ENCODE measurements at places on chromosomes 16 and 17. TPM values are rescaled to one million over a fixed set of nuclear protein-coding genes. Genes with fewer than 3 reads are reported as not detected.

DNA sequence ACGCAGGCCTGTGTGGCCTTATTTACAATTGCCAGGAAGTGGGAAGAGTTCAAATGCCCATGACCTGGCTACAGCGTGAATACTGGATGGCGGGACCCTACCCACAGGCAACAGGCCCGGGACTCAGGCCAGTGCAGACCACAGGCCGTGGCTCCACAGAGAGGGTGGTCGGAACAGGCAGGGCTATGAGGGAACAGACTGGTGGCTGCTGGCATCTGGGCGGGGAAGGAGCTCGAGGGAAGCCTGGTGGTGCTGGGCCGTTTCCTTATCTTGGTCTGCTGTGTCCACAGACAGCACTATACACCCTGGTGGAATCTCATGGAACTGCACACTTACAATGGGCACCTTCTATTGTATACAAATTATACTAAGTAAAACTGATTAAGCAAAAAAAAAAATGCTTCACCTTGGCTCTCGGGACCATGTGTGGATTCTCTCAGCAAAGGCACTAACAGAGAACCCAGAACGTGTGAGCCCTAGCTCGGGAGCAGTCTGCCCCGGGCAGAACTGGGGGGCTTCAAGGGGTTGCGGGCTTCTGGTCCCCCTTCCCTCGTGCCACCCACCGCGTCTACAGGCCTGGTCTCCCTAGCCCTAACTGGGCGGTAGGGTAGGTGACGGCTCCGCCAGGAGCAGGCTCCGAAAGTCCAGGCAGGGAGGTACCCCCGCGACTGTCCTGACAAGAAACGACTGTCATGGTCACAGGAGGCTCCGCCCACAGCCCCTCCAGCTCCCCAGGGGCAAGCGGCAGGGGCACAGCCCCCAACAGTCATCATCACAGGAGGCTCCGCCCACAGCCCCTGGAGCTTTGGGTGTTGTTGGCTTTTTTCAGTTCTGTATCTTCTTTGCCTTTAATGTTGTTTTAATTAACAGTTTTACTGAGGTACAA lies 21.8 kb downstream of the CEP131 start:
- DNase-seq = peak; percentile 87

DNA sequence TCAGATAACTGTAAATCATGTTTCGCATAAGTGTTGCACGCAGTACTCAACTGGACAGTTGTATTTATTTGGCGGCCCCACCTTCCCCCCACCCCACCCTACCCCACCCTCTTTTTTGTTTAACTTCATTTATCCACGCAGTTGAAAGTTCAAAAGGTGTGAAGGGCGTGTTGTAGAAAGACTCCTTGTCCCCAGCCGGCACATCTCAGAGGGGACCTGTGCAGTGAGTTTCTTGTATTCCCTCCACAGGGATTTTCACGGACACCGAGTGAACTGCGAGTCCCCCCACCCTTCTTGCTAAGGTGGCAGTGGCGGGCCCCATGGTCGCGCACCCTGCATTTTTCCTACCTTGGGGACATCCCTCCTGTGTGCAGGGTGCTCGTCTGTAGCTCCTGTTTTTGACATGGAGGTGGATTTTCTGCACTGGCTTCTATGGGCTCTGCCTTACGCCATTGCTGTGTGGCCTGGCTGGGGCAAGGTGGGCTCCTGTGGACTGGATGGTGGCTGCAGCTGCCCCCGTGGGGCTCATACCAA lies 36.2 kb downstream of the ADCY7 start:
- no peak for DNase-seq

DNA sequence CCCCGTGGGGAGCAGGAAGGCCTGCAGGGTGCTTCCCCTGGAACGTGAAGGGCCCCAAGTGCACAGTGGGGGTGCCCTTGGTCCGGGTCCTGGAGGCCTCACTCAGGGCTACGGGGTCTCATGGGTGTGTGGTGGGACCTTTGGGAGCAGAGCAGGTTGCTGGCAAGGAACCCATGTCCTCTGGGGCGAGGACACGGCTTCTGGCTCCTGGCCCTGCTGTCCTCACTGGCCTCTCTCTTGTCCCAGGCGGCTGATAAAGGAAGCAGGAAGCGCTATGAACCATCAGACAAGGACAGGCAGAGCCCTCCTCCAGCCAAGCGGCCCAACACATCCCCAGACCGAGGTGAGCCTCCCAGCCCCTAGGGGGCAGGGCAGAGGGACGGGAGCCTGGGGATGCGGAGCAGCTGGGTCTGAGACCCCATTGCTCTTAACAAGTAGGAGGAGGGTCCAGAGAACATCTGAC lies 9.8 kb upstream of the IL17C start:
- DNase-seq = no peak

GRCh38 chr17:42122371-42123303 lies at the start of gene HSPB9:
Gene HSPB9 (plus strand): TSS chr17:42122804. CDS start chr17:42122851, 47 bp downstream.
- DNase-seq = peak; percentile 77

GRCh38 chr17:45135978-45136791 lies 698 bp downstream of the ACBD4 start:
- DNase-seq = no peak

DNA sequence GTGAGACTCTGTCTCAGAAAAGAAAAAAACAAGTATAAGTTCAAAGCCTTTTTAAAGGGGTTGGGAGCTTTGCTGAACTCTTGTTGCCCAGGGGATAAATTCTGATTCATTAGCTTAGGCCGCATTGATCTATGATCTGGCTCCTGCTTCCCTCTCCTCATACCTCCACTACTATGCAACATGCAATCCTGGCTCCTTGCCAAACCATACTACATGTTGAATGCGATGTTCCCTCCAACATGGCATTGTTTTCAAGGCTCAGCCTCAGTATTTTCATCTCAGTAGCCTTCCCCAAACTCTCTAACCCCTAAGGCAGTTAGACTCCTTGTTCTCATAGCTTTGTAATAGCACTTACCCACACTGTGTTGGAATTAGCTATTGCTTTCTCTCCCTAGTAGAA lies 6.2 kb downstream of the REXO5 start:
- no peak for DNase-seq

Gene MC1R
- 4.2 TPM for total RNA-seq

DNA sequence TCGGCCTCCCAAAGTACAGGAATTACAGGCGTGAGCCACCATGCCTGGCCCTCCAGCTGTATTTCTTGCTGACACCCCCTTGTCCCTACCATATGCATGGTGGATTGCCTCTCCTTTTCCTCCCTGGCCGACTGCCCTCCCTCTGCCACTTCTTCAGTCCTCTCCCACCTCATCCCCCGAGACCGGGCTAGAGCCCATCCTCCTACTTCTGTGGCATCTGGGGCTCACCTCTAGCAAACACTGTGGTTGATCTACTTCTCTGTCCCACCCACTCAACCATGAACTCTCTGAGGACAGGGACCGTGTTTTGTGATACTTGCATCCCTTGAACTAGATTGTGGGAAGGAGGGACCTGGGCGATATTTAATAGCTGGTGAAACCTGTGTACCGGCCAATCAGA lies 7.5 kb upstream of the AXIN2 start:
- no peak for DNase-seq

GRCh38 chr17:38619937-38620550 lies 14.3 kb upstream of the SRCIN1 start:
- DNase-seq = no peak

Gene GSPT1
- 79.2 TPM for total RNA-seq

Gene SPATA20
- total RNA-seq = 91.0 TPM

Gene MT2A
- total RNA-seq = 64.9 TPM

DNA sequence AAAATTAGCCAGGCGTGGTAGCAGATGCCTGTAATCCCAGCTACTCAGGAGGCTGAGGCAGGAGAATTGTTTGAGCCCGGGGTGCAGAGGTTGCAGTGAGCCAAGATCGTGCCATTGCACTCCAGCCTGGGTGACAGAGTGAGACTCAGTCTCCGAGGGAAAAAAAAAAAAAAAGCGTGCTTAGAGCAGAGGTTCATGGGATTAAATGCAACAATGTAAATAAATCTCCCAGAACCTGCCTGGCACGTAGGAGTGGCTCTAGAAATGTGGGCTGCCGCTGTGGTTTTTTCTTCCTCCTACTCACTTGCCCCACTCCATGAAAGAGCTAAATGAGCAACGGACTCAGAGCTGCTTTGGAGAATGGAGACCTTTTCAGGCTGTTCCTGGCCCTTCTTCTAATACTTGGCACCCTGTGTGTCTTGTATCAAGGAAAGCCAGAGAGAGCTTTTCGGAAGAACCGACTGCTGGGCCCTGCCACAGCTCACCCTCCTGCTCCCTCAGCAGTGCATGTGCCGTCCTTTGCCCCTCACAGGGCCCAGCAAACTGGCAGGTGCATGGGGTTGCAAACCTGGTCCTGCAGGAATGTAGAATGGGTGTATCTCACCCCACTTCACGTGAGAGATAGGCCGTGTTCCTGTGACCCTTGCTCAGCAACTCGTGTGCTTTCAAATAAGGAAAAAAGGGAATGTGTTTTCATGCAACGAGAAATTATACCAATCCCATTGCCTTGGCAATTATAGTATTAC lies 52.0 kb downstream of the LDHD start:
- peak; percentile 64 for DNase-seq

- DNase-seq = no peak
Observed at GRCh38 chr17:28347261-28347891, 10.0 kb downstream of the POLDIP2 start.

Gene KRTAP9-9
- total RNA-seq = not detected

- DNase-seq = no peak
Observed at GRCh38 chr17:1367351-1367745, 32.7 kb downstream of the YWHAE start.

DNA sequence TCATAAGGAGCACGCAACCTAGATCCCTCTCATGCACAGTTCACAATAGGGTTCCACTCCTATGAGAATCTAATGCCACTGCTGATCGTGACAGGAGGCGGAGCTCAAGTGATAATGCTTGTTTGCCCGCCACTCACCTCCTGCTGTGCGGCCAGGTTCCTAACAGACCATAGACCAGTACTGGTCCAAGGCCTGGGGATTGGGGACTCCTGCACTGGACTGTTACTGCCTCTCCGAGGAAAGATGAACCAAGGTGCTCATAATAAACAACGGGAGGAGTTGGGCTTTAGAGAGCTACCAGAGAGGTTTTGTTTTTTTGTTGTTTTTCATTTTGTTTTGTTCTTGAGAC lies 58.2 kb downstream of the TK2 start:
- no peak for DNase-seq

- DNase-seq = no peak
Observed at GRCh38 chr16:28836761-28837064, 9.4 kb downstream of the TUFM start.

GRCh38 chr16:56460101-56460500 lies 8.7 kb downstream of the OGFOD1 start:
- DNase-seq = no peak

Gene FADS6
- 4.2 TPM for total RNA-seq

GRCh38 chr17:61000911-61001310 lies 323.3 kb downstream of the BCAS3 start:
- peak; percentile 11 for DNase-seq

Gene HEATR9
- not detected for total RNA-seq

DNA sequence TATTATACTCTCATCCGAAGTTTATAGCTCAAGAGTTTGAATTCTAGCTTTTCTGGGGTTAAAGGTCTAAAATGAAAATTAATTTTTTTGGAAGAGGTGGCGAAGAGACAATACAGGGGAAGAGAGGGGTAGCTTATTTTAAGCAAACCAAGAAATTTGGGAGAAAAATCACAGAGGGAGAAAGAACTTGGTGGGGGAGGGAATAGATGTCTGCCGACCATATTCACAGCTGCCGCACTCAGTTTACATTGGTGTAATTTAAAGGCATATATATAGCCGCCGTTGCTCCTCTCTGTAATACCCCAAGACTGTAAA lies 6.5 kb upstream of the ZFHX3 start:
- DNase-seq = no peak

Gene TMEM114
- not detected for total RNA-seq

DNA sequence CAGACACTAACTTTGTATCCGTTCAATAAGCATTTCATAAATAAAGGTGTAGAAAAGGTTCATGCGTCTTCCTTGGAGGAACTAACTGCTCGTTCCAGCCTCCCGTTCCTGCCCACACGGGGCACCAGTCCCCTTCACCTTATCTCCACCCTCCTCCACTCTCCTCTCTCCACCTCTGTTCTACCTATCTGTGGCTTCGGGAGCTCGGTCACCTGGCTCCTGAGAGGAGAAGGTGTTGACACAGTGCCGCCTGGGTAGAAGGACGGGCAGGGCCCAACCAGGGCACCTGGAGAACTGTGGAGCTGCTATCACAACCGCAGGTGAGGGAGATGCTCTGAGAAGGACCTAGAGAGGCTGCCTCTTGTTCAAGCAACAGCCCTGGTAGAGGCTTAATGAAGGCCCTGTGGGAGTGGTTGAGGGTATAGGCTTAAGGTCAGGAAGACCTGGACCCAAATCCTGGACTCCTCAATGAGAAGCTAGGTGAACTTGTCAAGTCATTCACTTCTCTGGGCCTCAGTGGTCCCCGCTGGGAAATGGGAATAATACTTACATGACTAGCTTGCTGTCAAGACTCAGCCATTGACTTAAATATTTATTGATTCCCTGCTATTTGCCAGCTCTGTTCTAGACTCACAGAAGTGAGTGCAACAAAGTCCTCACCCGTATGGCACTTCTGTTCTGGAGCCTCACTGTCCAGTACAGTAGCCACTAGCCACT lies 9.6 kb upstream of the MINK1 start:
- no peak for DNase-seq

- no peak for DNase-seq
Observed at GRCh38 chr17:41434415-41434814, 6.4 kb downstream of the KRT38 start.

Measured in hepatocyte (in vitro differentiated cells).